Mucosa of gallbladder (tissue), 1 donor: ENCODE measurements at places on chromosomes 6 and 20. TPM values are rescaled to one million over a fixed set of nuclear protein-coding genes. Genes with fewer than 3 reads are reported as not detected.

ECT2L gene
- 0.14 TPM for total RNA-seq

QKI gene
- 80.0 TPM for total RNA-seq

DEFB124 gene
- 0.81 TPM for total RNA-seq

TNFRSF6B gene
- 3.2 TPM for total RNA-seq

CASS4 gene
- 2.0 TPM for total RNA-seq

IP6K3 gene
- total RNA-seq, result 0.26 TPM

PLEKHG1 gene
- total RNA-seq, result 24.5 TPM

SLC26A8 gene
- total RNA-seq, result not detected

THBS2 gene
- 21.9 TPM for total RNA-seq

MBOAT1 gene
- total RNA-seq, result 44.2 TPM

WFDC10B gene
- total RNA-seq, result 0.49 TPM

OVOL2 gene
- 11.1 TPM for total RNA-seq

CCDC170 gene
- 0.69 TPM for total RNA-seq

LY6G6C gene
- total RNA-seq, result not detected

RAE1 gene
- total RNA-seq, result 20.9 TPM
